Osteoblast (primary cell): ENCODE measurements at places on chromosomes 16 and 17. TPM values are rescaled to one million over a fixed set of nuclear protein-coding genes. Genes with fewer than 3 reads are reported as not detected.

The KRT27 gene
- not detected in 2 replicates for total RNA-seq

The SCGB1C2 gene
- total RNA-seq, result not detected in 2 replicates

The RAB40C gene
- total RNA-seq, result 11.2 and 13.3 TPM in 2 replicates

The RAP1GAP2 gene
- total RNA-seq, result 2.7 and 2.9 TPM in 2 replicates

The RNPS1 gene
- total RNA-seq, result 64.2 and 81.1 TPM in 2 replicates

The NKIRAS2 gene
- total RNA-seq, result 38.0 and 39.1 TPM in 2 replicates

The CCL17 gene
- not detected in 2 replicates for total RNA-seq

DNA sequence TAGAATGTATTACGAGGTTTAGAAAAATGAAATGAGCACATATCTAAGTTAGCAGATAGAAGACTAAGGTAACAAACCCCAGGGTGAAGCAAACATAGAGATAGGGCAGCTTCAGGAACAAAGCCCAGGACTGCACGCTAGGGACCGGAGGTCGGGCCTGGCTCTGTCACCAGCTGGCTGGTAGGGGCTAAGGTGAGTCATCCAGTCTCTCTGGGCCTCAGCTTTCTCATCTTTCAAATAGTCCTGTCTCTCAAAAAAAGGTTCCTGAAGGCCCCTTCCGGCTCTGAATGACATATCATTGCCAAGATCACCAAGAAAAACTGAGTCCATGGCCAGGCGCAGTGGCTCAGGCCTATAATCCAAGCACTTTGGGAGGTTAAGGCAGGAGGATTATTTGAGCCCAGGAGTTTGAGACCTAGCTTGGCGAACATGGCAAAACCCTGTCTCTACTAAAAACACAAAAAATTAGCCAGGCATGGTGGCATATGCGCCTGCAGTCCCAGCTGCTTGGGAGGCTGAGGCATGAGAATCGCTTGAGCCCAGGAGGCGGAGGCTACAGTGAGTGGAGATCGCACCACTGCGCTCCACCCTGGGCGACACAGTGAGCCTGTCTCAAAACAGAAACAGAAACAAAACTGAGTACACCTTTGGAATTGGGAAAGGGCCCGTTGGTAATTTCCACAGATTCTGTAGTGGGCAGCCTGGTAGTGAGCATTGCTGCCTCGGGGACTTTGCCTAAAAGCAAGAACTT, 26.0 kb downstream of the PKD1L3 start:
- no peak for DNase-seq
- no peaks in the 10 kb centered on the region for H3K27me3 ChIP-seq
- H3K4me3 ChIP-seq, result no peak overlapping the region
- H3K27ac ChIP-seq, result no peak overlapping the region
- no peaks in the 10 kb centered on the region for H3K36me3 ChIP-seq

DNA sequence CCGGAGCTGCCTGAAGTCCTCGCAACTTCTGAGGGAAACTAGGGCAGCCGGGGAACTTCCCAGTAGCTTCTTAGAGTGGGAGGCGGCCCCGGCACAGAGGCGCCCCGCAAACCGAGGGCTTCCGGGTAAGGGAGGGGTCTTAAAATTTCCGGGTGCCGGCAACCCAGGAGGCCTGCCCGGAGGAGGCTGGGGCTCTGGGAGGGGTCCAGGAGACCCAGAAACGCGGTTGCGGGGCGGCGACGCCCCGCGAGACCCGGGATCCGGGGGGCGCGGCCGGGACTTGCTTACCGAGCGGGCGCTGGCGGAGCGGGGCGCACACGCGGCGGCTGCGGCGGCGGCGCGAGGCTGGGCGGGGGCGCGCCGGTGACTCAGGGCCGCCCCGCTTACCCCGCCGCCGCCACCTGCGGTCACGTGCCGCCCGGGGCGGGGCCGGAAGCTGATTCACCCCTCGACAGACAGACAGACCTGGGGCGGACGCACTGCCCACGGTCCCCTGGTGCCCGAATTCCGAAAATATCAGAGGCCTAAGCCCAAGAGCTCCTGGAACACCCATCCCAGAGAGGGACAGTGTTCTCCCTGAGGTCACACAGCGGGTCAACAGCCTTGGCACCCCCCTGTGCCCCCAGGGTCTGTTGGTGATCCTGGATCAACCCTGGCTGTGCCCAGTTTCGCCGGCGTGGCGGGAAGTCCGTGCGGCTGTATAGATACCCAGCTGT, at the start of gene FAM83G:
Gene FAM83G, minus strand, starts transcription at position 344 of the 716 bp plus-strand sequence. CDS start 723 bp downstream, outside the sequence.
- peak within 1 kb of the TSS; percentile 73 for H3K4me3 ChIP-seq
- H3K27me3 ChIP-seq, result no peaks in the 10 kb centered on the region
- peaks cover 36% of the 10 kb centered on the region for H3K4me1 ChIP-seq
- H3K36me3 ChIP-seq, result peaks cover 8% of the 10 kb centered on the region

- H3K27me3 ChIP-seq, result no peaks in the 10 kb centered on the region
- DNase-seq, result no peak
- no peaks in the 10 kb centered on the region for H3K36me3 ChIP-seq
- H3K4me1 ChIP-seq, result peaks cover 4% of the 10 kb centered on the region
- peak overlapping the region; percentile 10 for H3K27ac ChIP-seq
Measured at GRCh38 chr17:69913216-69913615, 161.8 kb upstream of the KCNJ16 start.

GRCh38 chr17:66952681-66953629, 11.6 kb upstream of the CACNG4 start:
- H3K4me1 ChIP-seq, result peaks cover 10% of the 10 kb centered on the region
- H3K27me3 ChIP-seq, result peaks cover 35% of the 10 kb centered on the region
- H3K36me3 ChIP-seq, result no peaks in the 10 kb centered on the region
- H3K27ac ChIP-seq, result no peak overlapping the region
- no peak overlapping the region for H3K4me3 ChIP-seq

DNA sequence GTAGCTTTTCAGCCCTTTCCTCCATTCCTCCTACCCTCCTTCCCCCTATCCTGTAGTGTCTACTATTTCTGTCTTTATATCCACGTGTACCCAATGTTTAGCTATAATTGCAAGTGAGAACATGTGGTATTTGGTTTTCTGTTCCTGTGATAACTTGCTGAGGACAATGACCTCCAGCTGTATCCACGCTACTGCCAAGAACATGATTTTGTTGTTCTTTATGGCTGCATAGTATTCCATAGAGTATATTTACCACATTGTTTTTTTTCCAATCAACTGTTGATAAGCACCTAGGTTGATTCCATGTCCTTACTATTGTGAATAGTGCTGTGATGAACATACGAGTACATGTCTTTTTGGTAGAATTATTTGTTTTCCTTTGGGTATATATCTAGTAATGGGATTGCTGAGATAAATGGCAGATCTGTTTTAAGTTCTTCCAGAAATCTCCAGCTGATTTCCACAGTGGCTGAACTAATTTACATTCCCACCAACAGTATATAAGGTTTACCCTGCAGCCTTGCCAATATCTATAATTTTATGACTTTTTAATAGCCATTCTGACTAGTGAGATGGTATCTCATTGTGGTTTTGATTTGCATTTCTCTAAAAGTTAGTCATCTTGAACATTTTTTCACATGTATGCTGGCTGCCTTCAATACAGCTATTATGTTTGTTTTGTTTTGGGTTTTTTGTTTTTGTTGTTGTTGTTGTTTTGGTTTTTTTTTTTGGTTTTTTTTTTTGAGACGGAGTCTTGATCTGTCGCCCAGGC, 10.9 kb upstream of the COPRS start:
- no peaks in the 10 kb centered on the region for H3K4me1 ChIP-seq
- H3K36me3 ChIP-seq, result peaks cover 81% of the 10 kb centered on the region

GRCh38 chr17:76151896-76152454, 10.9 kb upstream of the FOXJ1 start:
- no peak overlapping the region for H3K27ac ChIP-seq
- no peaks in the 10 kb centered on the region for H3K36me3 ChIP-seq
- no peaks in the 10 kb centered on the region for H3K4me1 ChIP-seq

DNA sequence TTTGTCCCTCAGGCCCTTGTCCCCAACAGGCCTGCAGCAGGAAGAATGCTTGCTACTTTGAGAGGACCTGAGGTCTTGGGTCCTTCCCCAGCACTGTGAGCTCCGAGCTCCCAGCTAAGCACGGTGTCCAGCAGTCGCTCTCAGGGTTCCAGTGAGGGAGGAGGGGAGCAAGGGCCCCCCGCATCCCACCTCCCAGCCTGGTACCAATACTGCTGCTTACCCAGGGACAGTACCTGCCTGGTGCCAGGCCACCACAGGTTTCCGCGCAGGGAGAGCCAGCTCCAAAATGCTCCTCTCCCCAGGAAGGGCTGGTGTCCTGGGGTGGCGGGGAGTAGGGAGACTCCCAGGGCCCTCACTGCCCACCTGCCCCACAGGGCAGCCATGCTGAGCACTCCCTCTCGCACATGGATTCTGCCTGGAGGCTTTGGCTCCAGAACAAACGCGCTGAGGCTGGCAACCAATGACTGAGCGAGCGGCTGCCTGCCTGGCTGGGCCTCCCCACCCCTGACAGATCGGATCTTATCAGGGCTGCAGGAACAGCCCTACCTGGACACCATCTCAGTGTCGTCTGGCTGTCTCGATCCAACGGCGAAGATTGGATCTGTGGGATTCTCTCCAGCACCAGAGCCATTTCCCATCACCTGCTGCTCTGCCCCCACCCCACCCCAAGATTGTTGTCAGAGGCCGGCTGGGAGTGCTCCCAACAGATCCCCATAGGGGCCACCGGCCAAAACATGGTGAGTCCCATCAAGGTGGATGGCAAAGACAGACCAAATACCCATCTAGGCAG, 2.4 kb downstream of the DOK4 start:
- H3K4me1 ChIP-seq, result peaks cover 30% of the 10 kb centered on the region
- no peaks in the 10 kb centered on the region for H3K36me3 ChIP-seq
- H3K27me3 ChIP-seq, result no peaks in the 10 kb centered on the region
- no peak overlapping the region for H3K27ac ChIP-seq
- no peak overlapping the region for H3K4me3 ChIP-seq

DNA sequence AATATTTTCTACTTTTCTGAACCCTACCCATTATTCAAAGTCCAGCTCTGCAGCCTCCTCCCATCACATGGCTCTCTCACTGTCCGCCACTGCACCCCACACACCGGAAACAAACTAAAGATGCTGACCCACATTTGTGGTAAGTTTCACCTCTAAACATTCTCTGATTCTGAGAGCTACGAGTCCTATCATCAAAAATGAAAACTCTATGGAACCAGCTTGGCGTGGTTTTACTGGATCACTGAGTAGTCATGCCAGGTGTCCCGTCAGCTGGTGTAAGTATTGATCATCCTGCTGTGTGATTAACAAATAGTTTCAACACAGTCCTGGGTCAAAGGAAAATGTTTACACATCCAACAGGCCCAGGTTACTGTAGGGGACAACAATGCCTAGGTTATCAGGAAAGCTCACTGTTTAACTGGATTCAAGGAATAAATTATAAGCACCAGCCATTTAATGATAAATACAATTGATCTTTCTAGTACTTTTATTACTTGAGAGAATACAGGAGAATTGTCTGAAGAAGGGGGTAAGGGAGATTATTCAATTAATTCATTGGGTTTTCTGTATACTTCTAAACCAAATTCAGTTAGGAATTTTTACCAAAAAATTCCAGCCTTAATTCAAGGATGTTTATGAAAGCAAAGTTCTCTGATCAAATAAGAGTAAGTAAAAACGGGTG, 33.9 kb downstream of the CYTH1 start:
- no peaks in the 10 kb centered on the region for H3K27me3 ChIP-seq
- H3K36me3 ChIP-seq, result no peaks in the 10 kb centered on the region
- peak overlapping the region; percentile 43 for H3K4me3 ChIP-seq
- no peak for DNase-seq

DNA sequence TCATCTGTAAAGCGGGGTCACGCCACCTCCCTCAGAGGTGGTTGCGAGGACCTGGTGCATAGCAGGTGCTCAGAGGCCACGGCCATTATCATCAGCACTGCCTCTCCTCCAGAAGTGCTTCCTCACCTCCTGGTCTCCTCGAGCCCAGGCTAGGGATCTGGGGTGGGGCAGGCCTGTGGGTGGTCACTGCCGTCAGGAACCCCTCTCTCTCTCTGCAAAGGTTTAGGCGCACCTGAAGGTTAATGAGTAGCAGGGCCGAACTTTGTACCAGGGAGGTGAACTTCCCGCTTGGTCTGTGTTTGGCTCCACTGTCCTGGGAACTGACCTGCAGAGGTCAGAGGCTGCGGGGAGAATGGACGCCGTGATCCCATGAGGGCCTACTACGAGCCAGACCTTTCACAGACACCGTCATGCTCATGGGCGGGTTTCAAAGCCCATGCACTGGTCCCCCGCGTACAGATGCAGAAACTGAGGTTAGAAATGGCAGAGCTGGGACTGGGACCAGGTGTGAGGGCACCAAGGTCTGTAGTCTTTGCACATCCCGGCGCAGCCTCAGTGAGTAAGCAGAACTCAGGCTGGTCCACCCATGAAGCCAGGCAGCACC, 13.8 kb downstream of the JUP start:
- peaks cover 8% of the 10 kb centered on the region for H3K4me1 ChIP-seq
- no peaks in the 10 kb centered on the region for H3K36me3 ChIP-seq
- H3K27ac ChIP-seq, result no peak overlapping the region
- H3K27me3 ChIP-seq, result no peaks in the 10 kb centered on the region

DNA sequence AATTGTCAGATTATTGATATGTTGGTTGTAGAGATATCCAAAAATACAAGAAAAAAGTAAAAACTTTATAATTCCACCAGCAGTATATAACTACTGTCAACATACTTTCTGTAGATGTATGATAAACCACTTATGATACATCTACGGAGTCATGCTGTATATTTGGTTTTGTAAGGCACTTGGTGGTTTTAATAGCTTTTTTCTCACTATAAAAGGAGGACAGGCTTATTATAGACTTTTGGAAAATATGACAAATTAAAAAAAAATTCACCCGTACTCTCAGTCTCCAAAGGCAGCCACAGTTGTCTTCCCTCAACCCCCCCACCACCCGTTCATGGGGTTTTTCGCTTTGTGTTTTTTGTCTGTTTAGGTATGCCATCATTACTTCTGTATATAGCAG, 14.8 kb downstream of the RAI1 start:
- DNase-seq, result peak; percentile 92
- H3K4me1 ChIP-seq, result peaks cover 74% of the 10 kb centered on the region
- H3K27ac ChIP-seq, result peak overlapping the region; percentile 90
- no peaks in the 10 kb centered on the region for H3K27me3 ChIP-seq
- no peak overlapping the region for H3K4me3 ChIP-seq
- H3K36me3 ChIP-seq, result no peaks in the 10 kb centered on the region

GRCh38 chr16:89443727-89444084, 46.7 kb downstream of the ANKRD11 start:
- H3K4me1 ChIP-seq, result peaks cover 44% of the 10 kb centered on the region
- DNase-seq, result no peak
- H3K4me3 ChIP-seq, result no peak overlapping the region
- peaks cover under 1% of the 10 kb centered on the region for H3K36me3 ChIP-seq
- no peaks in the 10 kb centered on the region for H3K27me3 ChIP-seq
- peak overlapping the region; percentile 83 for H3K27ac ChIP-seq

DNA sequence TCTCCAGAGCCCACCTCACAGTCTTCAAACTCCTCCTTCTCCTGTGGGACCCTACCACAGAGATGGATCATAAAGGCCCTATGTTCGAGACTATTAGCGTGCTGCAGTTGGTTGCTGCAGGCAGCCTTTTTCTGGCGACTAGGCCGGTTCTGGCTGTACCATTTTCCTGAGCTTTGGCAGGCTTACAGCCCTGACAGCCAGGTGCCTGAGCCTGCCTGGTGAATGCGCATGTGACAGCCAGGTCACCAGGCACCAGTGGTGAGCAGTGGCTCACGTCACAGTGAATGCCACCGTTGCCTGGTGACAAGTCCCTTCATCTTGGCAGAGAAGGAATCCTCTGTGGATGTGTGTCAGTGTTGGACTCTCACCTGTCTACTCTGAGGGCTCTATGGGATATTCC, 978.8 kb downstream of the KCNJ18 start:
- no peak for DNase-seq
- no peak overlapping the region for H3K4me3 ChIP-seq
- no peaks in the 10 kb centered on the region for H3K4me1 ChIP-seq
- H3K27ac ChIP-seq, result no peak overlapping the region
- H3K27me3 ChIP-seq, result no peaks in the 10 kb centered on the region
- no peaks in the 10 kb centered on the region for H3K36me3 ChIP-seq

- H3K27ac ChIP-seq, result no peak overlapping the region
- no peaks in the 10 kb centered on the region for H3K4me1 ChIP-seq
- no peak overlapping the region for H3K4me3 ChIP-seq
Measured at GRCh38 chr17:33261820-33262219, 31.3 kb downstream of the ASIC2 start.

GRCh38 chr16:67387479-67388079, 5.7 kb downstream of the TPPP3 start:
- H3K4me1 ChIP-seq, result no peaks in the 10 kb centered on the region
- peak; percentile 72 for DNase-seq
- H3K27ac ChIP-seq, result no peak overlapping the region
- no peak overlapping the region for H3K4me3 ChIP-seq
